ENCODE measurements at places on chromosomes 4 and X. TPM values are rescaled to one million over a fixed set of nuclear protein-coding genes. Genes with fewer than 3 reads are reported as not detected.

GRCh38 chr4:183729430-183730328 lies 70.6 kb downstream of the TRAPPC11 start:
- peak; percentile 42 for DNase-seq

GRCh38 chr4:150209140-150209829 lies 131.0 kb downstream of the DCLK2 start:
- DNase-seq = peak; percentile 43

DNA sequence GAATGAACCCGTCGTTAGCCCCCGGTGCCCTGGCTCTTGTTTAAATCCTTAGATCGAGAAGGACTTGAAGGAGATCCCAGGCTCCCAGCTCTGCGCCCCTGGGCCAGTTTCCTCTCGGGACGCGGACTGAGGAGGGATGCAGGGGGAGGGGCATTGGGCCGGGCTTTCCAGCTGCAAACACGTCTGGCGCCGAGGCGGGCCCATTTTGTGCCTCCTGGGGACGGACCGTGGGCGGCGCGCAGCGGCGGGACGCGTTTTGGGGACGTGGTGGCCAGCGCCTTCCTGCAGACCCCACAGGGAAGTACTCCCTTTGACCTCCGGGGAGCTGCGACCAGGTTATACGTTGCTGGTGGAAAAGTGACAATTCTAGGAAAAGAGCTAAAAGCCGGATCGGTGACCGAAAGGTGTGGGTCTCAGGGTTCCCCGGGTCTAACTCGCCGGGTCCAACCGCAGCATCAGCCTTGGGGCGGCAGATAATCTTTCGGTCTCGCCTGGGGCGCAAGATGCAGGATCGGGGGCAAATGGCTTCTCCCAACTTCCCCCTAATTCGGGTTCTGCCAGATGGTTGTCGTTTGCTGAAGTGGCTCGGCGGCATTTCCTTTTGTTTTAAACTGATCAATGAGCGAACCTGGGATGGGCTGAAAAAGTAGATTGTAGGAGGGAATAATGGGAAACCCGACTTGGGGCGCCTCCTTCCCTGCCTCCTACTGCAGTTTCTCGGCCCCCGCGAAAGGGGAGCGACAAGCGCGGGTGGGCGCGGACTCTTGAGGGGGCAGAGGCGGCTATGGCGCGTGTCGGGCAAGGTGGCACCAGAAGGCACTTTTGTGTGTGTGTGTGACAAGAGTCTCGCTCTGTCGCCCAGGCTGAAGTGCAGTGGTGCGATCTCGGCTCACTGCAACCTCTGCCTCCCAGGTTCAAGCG lies 2.9 kb downstream of the PDGFRA start:
- peak; percentile 61 for DNase-seq

GRCh38 chr4:107044170-107044569 lies 8.1 kb upstream of the DKK2 start:
- no peak for DNase-seq

DNA sequence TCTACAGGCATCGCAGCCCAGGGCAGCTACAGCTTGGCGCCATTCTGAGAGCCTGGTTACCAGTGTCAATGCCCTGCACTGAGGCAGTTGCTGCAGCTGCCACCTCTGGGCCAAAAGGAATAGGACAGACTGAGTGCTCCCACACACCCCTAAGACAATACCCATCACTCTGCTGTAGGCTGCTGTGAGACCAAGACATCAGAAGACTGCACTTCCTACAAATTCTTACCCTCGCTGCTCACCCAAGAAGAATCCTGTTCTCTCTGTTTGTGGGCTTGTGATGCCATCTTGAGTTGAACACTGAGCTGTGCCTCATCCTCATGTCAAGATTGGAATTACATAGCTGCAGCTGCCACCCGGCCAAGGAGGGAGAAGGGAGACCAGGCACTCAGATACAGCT lies 1847.0 kb upstream of the PCDH10 start:
- no peak for DNase-seq

DNA sequence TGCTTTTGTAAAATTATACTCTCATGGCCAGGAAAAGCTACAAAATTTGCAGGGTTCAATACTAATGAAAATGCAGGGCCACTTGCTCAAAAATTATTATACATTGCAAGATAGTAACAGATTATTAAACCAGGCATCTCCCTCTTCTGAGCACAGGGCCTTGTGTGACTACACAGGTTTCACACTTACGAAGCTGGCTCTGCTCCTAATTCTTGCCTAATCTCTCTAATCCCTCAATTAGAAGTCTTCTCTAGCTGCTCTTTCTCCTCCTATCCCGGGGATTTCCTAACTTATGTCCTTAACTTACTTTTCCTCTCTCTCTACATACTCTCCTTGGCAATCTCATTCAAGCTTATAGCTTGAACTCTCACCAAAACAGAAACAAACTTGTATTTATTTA lies 168.3 kb downstream of the AREG start:
- no peak for DNase-seq

GRCh38 chr4:66926687-66927086 lies 618.6 kb downstream of the CENPC start:
- DNase-seq = no peak

- DNase-seq = no peak
Measured at GRCh38 chr4:20264688-20265087, 13.0 kb downstream of the SLIT2 start.

- no peak for DNase-seq
Measured at GRCh38 chr4:6320663-6321062, 51.0 kb downstream of the WFS1 start.

DNA sequence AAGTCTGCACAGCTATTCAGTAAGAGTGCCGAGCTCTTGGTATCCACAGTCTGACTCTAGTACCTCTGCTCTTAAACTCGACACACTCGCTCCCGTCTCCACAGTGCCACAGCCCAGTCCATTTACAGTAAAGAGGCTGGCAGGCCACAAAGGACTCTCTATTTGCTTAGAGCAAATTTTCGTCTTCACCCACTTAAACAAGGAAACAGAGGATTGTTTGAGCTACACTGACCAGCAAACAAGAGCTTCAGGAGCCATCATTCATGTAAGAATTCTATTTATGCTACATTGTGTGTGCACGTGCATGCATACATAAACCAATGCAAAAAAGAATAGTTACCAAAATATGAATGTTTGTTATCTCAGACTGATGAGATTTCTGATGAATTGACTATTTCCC lies 290.2 kb downstream of the USP46 start:
- no peak for DNase-seq

DNA sequence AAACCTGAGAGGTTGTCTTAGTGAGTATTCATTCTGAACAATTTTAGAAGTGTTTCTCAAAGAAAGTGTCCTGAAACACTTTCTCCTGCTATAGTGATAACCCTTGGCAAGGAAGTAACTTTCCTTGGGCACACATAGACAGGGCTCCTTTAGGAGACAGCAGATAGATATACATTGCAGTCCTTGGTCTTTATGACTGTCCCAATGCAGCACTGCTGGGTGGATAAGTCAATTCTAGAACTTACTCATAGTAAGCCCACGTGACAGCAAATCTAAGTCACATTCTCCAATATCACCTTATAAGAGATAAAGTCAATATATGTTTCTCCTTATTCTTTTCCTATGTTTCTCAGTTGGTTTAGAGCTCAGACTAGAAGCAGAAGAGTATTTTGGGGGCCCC lies 46.7 kb downstream of the GPRASP3 start:
- no peak for DNase-seq

- no peak for DNase-seq
Measured at GRCh38 chr4:1770245-1770644, 22.8 kb upstream of the FGFR3 start.

DNA sequence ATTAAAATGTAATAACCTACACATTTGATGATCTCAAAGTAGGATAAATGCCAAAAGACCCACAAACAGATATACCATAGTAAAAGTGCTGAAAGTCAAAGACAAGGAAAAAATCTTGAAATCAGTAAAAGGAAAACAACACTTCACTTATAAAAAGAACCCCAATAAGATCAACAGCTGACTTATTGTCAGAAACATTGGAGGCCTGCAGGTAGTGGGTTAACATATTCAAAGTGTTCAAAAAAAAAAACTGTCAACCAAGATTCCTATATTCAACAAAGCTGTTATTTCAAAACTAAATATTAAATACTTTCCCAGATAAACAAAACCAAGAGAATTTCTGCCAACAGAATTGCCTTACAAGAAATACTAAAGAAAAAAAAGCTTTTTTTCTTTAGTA lies 347.1 kb downstream of the GUCY2F start:
- no peak for DNase-seq

GRCh38 chr4:146638786-146639505 lies at the start of gene POU4F2:
Gene POU4F2, plus strand, starts transcription at chr4:146638893. Its CDS starts 248 bp downstream, at chr4:146639141.
- DNase-seq = peak; percentile 3

- no peak for DNase-seq
Measured at GRCh38 chr4:107472265-107472948, 247.6 kb downstream of the PAPSS1 start.

DNA sequence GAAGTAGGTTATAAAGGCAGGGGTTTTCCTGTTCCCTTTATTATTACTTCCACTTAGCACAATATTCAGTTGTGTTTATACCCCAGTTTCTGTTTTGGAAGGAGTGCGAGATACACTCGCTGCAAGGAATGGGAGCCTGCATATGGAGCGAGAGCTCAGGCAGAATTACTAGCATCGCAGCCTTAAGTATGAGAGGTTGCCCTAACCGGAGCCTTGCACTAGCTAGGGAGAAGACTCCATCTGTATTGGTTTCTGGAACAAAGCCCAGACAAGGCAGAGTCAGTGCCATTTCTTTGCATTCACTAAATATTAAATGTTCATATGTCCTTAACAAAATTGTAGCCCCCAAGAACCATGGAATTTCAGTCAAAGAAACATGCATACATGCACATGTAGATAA lies 6.2 kb upstream of the DCTD start:
- DNase-seq = peak; percentile 29

GRCh38 chr4:89108091-89108490 lies 3.2 kb upstream of the TIGD2 start:
- no peak for DNase-seq

- no peak for DNase-seq
Measured at GRCh38 chrX:93932471-93933220, 258.6 kb downstream of the FAM133A start.

- no peak for DNase-seq
Measured at GRCh38 chr4:144208074-144208473, 67.6 kb upstream of the GYPA start.

- no peak for DNase-seq
Measured at GRCh38 chr4:127446427-127446885, 186.3 kb upstream of the INTU start.

DNA sequence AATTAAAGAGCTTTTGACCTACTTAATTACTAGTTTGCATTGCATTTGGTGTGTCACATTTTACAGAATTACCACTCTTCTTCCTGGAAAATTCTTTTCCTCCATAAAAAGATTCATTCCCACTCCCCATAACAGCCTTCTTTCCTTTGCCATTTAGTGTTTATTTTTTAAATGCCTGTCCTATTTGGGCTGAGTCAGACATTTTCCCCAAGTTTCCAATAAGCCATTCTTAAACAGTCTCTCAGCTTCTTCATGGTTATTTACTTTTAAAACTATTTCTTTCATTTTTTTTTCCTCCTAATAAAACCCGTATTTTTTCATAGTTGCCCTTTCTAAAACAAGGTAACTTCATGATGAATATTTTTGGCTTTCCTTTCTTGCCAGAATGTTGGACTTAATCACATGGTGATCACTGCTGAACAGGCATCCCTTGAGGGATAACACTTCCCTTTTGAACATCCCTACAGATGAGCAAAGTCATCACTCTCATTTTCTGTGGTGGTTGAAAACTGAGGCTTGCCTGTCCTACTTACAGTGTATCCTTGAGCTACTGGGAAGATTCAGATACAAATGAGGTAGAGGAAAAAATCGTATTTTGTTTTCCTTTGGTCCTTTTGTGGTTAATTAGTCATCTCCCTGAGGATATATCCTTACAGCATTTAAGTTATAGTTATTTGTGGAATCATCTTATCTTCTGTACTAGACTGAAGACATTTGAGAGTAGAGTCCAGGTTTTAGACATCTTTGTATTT lies 520.5 kb upstream of the NR3C2 start:
- DNase-seq = peak; percentile 64

GRCh38 chr4:105181259-105181658 lies 34.6 kb downstream of the TET2 start:
- DNase-seq = no peak

DNA sequence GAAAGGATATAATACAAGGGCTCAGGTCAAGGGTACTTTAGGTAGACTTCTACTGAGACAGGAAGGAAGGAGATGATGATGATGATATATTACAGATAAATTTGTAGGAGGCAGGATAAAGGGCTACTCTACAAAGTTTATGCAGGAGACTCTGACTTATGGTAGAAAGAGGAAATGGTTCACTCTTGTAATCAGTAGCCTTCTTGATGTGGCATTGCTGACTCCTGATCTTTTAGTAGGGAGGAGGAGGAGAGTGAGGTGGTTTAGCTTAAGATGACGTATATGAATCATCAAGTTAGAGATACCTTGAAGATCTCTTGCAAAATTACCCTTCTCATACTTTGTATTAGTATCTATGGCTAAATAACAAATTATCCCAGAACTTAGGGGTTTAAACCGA lies 4.7 kb downstream of the BLTP1 start:
- no peak for DNase-seq

GRCh38 chr4:65391814-65392213 lies 278.5 kb downstream of the EPHA5 start:
- DNase-seq = no peak

DNA sequence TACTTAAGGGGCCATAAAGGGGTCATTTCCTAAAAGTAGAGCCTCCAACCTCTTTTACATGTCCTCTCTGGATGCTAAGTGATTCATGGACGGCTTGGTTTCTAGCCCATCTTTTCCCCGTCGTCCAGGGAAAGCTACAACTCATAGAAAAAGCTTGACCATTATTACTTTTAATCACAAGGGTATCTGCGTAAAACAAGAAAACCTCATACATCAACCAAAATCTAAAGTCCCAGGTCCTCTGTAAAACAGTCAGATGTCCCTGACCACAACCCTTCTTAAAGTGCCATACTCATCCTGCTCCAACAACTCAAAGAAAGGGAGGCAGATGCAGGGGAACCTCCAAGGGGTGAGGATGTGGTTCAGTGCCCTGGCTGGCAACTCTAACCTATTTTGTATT lies 29.6 kb downstream of the ADGRA3 start:
- peak; percentile 74 for DNase-seq

Gene ATRX
- total RNA-seq = 106 TPM

Gene NEXMIF
- total RNA-seq = 0.48 TPM

Gene CXCL1
- total RNA-seq = 11.4 TPM

Gene CXCL5
- total RNA-seq = 0.61 TPM

Gene NSUN7
- 2.1 TPM for total RNA-seq

Gene MAGEC3
- total RNA-seq = not detected

Gene UCP1
- total RNA-seq = 0.46 TPM

Gene PF4V1
- total RNA-seq = not detected

Gene AR
- 8.3 TPM for total RNA-seq

Gene AMTN
- total RNA-seq = not detected

Gene PAGE5
- total RNA-seq = not detected

Gene GPR78
- 0.17 TPM for total RNA-seq

Gene TRAM1L1
- total RNA-seq = 3.1 TPM

Gene POU3F4
- total RNA-seq = 0.31 TPM

Gene NUP62CL
- not detected for total RNA-seq

Data from astrocyte (in vitro differentiated cells and primary cell).